ENCODE measurements at places on chromosomes 11 and 22. TPM values are rescaled to one million over a fixed set of nuclear protein-coding genes. Genes with fewer than 3 reads are reported as not detected.

OR4A16 gene
- not detected for total RNA-seq

RAG2 gene
- total RNA-seq: not detected

ZNF280B gene
- total RNA-seq: 0.45 TPM

RELA gene
- total RNA-seq: 95.6 TPM

THY1 gene
- 3.8 TPM for total RNA-seq

ARHGAP42 gene
- 120 TPM for total RNA-seq

DNA sequence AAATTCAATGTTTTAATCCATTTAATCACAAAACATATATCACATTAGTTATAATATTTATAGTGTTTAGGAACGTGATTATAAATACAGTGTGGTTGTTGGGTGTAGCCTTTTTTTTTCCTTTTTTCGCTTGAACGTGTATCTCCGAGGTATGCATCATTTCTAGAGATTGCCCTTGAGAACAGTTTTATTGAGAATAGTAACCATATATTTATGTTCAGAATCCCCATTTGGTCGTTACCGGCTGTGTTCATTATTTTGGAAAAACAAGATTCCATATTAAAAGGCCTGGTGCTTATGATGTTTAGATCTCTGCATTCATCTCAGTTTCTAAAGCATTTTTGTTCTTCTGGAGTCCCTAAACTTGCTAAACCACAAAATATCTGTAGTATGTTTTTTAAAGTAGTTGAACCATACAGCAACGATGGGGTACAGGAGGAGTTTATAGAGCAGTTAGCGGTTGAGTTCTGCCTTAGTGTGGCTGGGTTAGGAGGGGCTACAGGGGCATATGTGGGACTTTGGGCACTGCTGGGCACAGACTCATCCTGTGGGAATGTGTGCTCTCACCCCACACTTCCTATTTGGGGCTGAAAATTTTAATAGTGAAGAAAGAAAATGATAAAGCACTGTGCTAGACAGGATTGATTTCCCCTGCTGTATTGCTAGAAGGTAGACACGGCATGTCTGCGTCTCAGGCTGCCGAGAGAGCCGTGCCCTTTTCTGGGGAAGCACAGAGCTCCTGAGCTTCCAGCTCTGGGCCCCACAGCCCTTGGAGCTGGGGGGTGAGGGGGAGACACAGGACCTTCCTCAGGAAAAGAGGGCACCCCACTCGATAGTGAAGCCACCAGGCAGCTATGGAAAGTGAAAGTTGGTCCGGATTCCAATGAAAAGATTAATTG, 81.5 kb upstream of the PPARA start:
- peak; percentile 59 for DNase-seq

GRCh38 chr11:46253258-46254132, 24.0 kb upstream of the CREB3L1 start:
- no peak for DNase-seq

GRCh38 chr11:70532066-70532440, 133.7 kb downstream of the CTTN start:
- no peak for DNase-seq

DNA sequence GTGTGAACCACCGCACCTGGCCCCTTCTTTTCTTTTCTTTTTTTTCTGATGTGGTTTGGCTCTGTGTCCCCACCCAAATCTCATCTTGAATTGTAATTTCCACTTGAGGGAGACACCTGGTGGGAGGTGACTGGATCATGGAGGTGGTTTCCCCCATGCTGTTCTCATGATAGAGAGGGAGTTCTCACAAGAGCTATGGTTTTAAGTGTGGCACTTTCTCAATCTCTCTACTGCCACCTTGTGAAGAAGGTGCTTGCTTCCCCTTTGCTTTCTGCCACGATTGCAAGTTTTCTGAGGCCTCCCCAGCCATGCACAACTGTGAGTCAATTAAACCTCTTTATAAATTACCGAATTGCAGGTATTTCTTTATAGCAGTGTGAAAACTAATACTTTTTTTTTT, 4.9 kb upstream of the TCN2 start:
- DNase-seq: no peak

DNA sequence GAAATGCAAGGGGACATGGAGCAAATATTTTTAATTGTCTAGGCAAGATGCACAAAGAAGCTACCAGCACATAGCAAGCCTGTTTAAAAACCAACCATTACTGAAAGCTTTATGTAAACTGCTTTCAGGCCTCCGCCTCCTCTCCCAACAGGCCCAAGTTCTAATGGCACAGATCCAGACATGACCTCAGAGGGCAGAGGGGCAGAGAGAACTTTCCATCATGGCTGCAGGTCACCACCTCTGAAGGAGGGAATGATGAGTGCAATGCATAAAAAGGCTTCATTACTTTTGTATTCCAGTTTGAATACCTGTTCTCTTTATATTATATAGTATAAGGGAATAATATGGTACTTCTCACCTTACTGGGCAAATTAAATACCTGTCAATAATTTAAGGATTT, 15.2 kb downstream of the DDX17 start:
- peak; percentile 85 for DNase-seq

- no peak for DNase-seq
These were observed 82.6 kb downstream of the MICAL2 start for GRCh38 chr11:12192794-12193514.

GRCh38 chr22:37196539-37197450, 8.7 kb upstream of the C1QTNF6 start:
- peak; percentile 90 for DNase-seq

GRCh38 chr11:82718821-82719220, 14.8 kb downstream of the FAM181B start:
- no peak for DNase-seq

GRCh38 chr11:26841818-26842473, 120.1 kb upstream of the SLC5A12 start:
- no peak for DNase-seq

GRCh38 chr11:75770102-75770501, 1.5 kb downstream of the DGAT2 start:
- DNase-seq: no peak

- DNase-seq: no peak
These were observed 12.2 kb downstream of the SLC35C1 start for GRCh38 chr11:45817191-45817590.

DNA sequence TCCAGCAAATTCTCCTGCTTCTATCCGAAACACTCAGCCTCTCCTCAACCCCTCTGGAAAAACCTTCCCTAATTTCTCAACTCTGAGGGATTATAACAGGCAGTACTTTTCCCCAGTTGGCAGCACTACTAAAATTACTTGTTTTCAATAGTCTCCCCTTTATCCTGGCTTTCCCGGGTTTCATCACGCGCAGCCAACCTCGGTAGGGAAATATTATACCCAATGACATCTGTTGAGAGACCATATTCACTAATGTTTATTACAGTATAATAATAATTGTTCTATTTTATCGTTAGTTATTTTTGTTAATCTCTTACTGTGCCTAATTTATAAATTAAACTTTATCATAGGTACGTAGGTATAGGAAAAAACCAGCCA, 330 bp upstream of the POLD3 start:
- no peak for DNase-seq

GRCh38 chr11:73126804-73127480, 15.2 kb downstream of the FCHSD2 start:
- DNase-seq: no peak

- DNase-seq: no peak
These were observed 3.9 kb upstream of the SMIM38 start for GRCh38 chr11:69151836-69152235.

DNA sequence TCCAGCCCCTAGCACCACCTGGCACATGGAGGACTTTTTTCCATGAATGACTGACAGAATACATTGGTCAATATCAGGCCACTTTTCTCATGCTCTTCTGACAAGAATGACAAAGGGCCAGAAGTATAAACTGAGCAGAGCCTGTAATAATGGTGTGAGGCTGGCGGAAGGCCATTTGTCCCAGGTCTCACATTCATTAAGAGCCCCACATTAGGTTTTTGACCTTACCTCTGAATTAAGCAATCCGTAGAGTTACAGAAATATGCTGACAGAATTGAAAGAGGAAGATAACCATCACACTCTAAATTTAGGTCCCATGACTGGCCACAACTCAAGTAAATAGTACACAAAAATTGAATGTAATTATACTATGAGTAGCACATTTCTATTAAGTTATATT, 55.2 kb downstream of the SYT9 start:
- DNase-seq: no peak

GRCh38 chr22:47064416-47064815, 302.0 kb downstream of the TBC1D22A start:
- DNase-seq: peak; percentile 6

DNA sequence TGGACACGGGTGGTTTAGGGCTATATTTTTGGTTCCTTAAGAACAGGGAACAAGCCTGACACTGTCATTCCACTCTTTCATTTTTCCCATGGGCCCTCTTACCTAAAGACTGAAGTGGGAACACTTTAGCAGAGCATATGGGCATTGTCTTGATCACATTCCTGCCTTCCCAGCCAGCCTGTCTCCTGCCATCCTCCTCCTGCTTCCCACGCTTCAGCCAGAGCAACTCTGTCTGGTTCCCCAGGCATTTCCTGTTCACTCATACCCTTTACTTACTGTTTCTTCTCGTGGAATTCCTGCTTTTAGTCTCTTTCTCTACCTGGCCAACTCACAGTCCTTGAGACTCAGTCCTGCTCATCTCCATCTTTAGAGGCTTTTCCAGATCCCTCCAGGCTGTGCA, 22.8 kb downstream of the MRPL16 start:
- DNase-seq: no peak

All from sciatic nerve (tissue), 2 donors.